ENCODE measurements at places on chromosomes 3 and 15.
A peak's percentile ranks its signal among the peaks of the same experiment; 100 is the strongest.

DNA sequence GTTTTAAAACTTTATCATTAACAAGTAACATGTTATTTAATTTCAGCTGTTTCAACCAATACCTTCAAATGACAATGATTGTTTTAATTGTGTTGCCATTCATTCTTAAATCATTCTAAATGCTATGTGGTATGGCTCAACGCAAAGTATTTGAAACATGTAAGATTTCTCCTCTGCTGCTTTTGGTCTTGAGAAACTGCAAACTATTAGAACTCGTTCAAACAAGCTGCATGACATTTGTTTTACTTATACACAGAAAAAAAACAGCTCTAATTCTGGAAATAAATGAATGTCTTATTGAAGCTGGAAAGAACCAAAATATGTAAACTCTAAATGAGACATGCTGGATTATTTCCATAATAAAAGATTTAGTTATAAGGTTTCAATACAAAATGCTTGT, 29.3 kb downstream of the FBN1 start:
- no peak for DNase-seq

GRCh38 chr15:26807517-26808427, 34.9 kb upstream of the GABRB3 start:
- no peak for DNase-seq

DNA sequence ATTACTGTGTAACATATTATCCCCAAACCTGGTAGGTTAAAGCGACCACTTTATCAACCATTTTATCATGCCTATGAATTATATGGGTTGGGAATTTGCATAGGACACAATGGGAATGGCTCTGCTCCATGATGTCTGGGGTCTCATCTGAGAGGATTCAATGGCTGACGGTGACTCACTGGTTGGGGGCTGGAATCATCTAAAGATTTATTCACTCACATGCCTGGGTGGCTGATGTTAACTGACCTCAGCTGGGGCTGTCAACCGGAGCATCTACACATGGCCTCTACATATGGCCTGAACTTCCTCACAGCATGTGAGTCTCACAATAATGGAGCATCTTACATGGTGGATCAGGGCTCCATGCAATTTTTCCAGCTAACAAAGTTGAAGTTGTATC, 313.1 kb upstream of the PPP2R3A start:
- DNase-seq, result no peak

- no peak for DNase-seq
Observed at GRCh38 chr15:28935316-28935715, 49.5 kb downstream of the APBA2 start.

- DNase-seq, result peak; percentile 48
Observed at GRCh38 chr3:81352867-81353266, 408.6 kb downstream of the GBE1 start.
